Activated CD4-positive, alpha-beta T cell treated with anti-CD3 and anti-CD28 coated beads, Interleukin-2, amount 50 U/mL, for 4 hours (primary cell): ENCODE measurements at places on chromosomes 1 and 21.

DNA sequence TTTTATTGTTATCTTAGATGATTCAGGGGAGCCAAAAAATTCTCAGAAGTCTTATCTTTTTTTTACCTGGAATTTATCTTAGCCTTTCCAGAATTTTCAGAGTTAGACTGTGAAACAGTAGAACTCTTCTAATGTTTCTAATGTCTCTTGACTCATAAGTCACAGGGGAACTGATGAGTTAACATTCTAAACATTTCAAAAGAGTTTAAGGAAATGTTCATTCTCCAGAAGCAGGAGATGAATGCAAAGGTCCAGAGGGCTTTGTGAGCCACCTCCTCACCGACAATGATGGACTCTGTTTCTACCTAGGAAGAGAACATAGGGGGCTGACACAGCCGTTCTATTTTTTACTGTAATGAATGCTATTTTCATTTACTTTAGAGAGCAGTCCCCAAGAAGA, 157.5 kb downstream of the BRINP2 start:
- DNase-seq, result no peak

DNA sequence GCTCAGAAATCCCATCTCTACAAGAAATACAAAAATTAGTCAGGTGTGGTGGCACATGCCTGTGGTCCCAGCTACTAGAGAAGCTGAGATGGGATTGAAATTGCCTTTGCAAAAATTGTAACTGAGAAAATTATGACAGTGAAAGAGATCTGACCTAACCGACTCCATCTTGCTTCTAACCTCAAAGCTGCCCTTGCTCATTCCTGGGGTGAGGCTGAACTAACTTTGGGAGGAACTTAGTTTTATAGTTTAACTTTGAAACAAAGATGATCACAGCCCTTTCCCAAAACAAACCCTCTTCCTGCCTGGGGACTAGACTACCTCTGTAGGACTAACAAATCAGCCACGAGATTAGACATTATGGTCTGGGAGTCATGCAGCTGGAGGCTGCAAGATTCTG, 33.8 kb upstream of the ERO1B start:
- DNase-seq, result no peak

GRCh38 chr1:221527302-221527701, 214.6 kb downstream of the DUSP10 start:
- no peak for DNase-seq

DNA sequence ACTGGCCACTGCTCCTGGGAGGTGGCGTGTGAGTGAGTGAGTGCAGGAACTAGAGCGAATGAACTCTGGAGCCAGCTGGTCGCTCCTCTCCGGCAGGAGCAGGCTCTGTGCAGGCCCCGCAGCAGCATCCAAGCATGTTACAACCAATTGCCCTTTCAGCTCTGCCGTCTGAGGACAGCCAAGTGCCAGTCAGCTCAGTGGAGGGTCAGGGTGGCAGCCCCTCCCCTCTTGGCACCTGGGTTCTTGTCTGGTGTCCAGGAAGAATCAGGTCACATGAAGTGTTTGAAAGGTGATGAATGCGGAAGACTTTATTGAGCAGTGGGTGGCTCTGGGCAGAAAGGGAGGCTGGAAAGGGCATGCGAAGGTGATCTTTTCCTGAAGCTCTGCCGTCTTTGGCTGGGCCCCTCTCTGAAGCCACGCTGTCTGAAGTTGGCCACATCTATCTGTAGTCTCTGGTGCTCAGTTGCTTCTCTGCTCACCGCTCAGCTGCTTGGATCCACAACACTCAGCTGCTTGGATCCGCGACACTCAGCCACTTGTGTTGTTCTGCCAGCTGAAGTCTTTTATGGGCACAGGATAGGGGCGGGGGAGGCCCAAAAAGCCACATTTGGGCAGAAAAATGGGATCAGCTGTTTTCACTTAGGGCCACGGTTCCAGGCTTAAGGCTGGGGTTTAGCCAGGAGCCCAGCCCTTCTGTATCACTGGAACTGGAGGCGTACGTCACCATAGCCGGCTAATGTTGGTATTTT, 139.8 kb downstream of the ADSS2 start:
- no peak for DNase-seq

- no peak for DNase-seq
Observed at GRCh38 chr1:208641579-208642280, 397.5 kb upstream of the PLXNA2 start.

DNA sequence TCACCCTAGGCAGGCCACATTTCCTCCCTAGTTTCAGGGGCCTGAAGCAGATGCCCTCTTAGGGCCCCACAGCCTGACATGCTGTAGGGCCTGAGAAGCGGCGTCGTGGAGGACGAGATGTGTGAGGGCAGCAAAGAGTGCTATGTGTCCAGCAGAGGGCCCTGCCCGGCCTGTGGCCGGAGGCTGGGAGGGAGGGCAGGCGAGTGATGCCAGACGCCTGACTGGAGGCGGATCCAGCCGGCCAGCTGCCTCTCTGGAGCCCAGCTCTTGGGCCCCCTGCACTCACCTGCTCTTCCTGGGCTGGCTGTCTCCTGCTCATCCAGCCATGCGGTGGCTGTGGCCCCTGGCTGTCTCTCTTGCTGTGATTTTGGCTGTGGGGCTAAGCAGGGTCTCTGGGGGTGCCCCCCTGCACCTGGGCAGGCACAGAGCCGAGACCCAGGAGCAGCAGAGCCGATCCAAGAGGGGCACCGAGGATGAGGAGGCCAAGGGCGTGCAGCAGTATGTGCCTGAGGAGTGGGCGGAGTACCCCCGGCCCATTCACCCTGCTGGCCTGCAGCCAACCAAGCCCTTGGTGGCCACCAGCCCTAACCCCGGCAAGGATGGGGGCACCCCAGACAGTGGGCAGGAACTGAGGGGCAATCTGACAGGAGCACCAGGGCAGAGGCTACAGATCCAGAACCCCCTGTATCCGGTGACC, at the start of gene GPR37L1:
GPR37L1 (plus strand) TSS at position 279 of the 697 bp plus-strand sequence; CDS start at position 326, 47 bp downstream.
- DNase-seq, result no peak

GRCh38 chr1:81111818-81112217, 688.9 kb upstream of the ADGRL2 start:
- DNase-seq, result no peak

DNA sequence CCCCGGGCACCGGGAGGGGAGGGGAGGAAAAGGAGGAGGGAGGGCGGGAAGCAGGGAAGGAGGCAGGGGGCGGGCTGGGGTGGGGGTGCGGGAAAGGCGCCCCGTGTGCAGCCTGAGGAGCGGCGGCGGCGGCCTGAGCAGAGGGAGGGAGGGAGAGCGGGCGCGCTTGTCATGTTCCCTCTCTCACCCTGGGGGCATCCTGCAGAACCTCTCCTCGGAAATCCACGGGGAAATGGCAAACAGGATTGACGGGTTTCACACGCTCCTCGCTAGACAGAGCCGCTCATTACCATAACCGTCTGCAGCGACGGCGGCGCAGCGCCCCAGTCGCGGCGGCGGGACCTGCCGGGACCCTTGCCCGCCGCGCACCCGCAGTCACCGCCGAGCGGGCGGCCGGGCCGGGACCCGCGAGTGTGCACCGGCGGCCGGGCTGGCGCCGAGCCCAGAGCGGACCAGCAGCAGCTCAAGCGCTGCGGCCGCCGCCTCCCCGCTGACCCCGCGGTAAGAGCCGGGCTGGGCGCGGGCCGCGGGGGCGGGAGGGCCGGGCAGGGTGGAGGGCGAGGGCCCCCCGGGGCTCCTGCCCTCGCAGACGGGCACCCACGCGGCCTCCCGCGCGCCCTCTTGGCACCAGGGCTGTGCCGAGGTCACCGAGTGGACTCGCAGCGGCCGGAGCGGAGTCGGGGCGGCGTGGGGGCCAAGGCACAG, at the start of gene SERTAD4:
SERTAD4 (plus strand) TSS at position 286 of the 705 bp plus-strand sequence. CDS start 5,165 bp downstream, outside the sequence.
- no peak for DNase-seq

DNA sequence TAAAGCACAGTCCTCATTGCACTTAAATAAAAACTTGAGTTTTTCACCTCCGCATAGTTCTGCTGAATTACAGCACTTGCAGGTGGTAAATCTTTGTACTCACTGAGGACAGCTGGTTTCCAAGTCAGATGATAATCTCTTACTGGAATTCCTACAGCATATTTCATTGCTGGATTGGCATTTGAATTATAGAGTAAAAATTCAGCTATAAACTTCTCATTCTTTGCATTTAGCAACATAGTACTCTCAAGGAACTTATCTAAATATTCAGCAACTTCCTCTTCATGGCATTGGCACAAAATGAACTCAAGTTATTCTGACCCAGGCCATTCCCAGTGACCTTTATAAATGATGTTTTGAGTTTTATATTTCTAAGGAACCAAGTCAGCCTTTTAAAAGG, 23.4 kb downstream of the GORAB start:
- DNase-seq, result no peak

DNA sequence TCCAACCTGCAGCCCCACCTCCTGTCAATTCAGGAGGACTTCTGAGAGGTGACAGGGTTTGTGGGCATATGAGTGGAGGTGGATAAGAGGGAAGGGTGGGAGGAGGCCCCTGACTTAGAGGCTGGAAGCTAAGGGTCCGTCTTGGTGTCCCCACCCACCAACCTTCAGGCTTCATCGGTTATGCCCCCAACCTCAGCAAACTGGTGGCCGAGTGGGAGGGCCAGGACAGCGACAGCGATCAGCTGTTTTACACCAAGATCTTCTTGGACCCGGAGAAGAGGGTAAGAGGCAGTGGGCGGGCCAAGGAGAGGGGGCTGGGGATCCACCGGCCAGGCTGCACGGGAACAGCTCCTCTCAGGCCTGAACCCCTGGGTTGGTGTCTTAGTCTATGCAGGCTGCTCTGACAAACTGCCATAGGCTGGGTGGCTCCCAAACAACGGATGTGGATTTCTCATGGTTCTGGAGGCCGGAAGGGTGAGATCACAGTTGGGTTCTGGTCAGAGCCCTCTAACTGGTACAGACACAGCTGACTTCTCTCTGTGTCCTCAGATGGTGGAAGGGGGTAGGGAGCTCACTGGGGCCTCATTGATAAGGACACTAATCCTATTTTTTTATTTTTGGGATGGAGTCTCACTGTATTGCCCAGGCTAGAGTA, 18.1 kb downstream of the PLOD1 start:
- no peak for DNase-seq

DNA sequence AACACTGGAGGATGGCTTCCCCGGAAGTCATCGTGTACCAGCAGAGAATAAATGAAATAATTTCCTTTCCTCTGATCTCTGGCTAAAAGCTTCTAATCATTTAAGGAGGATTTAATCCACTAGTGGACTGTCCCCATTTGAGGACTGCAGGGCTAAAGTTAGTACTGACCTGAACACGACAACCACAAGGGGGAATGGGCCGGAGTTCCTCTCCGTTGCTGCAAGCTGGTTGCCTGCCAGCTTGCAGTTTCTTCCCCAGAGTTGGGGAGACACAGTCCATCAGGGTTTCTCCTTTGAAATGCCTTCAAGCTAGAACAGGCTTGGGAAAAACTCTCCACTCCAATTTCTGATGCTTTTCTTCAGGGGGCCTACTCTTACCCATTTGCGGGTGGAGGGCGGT, 35.5 kb upstream of the NPL start:
- DNase-seq, result no peak

GRCh38 chr21:46361935-46362334, 38.0 kb downstream of the PCNT start:
- no peak for DNase-seq

DNA sequence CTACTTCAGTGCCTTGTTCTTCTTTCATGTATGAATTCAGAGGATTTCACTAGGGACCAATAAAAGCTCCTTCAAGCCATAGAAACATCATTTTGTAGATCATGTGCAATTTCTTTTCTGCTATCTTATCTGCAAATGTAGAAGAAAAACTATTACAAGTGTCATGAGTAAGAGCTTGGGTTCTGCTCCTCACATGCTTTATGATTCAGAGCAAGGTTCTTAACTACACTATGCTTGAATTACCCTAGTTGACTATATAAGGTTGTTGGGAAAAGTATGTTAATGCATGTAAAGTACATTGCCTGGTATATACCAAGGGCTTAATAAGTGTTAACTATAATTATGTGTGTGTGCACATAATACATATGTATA, 91.4 kb upstream of the S1PR1 start:
- no peak for DNase-seq

DNA sequence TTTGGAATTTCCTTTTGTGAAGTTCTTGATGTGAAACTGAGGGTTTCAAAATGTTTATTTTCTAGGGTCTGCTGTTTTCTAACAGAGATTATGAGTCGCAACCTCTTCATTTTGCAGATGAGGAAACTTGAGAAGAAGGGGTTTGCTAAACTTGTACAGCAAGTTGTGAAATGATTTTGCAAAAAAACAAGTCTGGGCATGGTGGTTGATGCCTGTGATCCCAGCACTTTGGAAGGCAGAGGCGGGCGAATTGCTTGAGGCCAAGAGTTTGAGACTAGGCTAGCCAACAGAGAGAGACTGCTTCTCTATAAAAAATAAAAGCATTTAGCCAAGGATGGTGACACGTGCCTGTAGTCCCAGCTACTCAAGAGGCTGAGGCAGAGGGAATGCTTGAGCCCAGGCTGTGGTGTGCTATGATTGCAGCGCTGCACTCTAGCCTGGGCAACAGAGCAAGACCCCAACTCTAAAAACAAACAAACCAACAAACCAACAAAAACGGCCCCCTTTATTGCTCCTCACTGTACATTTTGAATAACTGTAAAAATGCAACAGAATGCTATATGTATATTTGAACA, 9.9 kb downstream of the TRIM67 start:
- no peak for DNase-seq

GRCh38 chr1:246680696-246681130, 43.5 kb upstream of the SCCPDH start:
- DNase-seq, result no peak

- DNase-seq, result no peak
Observed at GRCh38 chr1:170407581-170407980, 124.4 kb upstream of the GORAB start.

- no peak for DNase-seq
Observed at GRCh38 chr1:46076343-46076742, 56.1 kb downstream of the PIK3R3 start.

GRCh38 chr1:42231253-42231652, 66.7 kb upstream of the GUCA2A start:
- DNase-seq, result no peak
